ENCODE measurements at places on chromosomes 7 and 10.

GRCh38 chr7:8142477-8142876 lies 119.5 kb downstream of the ICA1 start:
- no peak for DNase-seq

- DNase-seq, result peak; percentile 24
Measured at GRCh38 chr10:23826421-23826820, 382.5 kb upstream of the KIAA1217 start.

DNA sequence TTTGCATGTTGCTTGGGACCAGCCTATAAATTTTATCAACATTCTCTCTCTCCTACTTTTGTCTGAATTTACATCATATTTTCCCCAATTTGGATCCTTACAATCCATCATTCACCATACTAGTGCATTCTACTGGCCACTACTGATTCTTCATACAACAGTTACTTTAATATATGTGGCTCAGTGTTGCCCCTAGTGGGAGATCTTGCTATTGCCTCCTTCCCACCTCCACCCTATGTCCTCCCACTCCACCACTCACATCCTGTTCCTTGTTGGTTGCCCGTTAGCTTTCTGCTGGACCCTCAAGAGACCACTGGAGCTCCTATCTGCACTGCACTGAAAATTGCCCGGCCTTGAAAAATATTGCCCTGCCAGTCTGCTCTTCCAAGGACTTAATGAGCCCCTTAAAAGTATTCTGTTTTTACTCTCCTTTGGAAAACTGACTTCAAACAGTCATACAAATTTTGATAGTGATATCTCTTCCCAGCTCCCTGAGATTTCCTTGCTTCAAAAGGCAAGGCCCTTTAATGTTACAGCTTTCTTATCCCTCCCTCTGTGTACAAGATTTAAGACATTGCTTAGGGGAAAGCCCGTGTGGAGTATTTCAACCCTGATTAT lies 243.2 kb upstream of the TMEM229A start:
- peak; percentile 34 for DNase-seq

GRCh38 chr7:96927131-96927530 lies 78.2 kb upstream of the DLX6 start:
- no peak for DNase-seq

DNA sequence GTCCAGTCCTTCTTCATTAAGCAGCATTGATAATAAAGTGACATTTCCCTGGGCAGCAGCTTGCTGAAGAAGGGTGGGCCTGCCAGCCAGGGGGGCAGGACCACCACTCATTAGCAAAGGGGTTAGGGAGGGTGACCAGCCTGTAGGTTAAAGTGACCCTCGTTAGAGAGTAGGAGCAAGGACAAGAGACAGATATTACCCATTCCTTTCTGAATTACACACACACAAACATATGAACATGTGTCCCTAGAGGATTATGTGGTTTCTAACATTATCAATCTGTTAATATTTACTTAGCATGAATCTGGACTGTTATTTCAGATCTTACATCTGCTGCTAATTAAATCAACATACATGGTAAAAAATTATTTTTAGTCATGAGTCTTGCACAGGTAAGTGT lies 88.9 kb downstream of the CTTNBP2 start:
- no peak for DNase-seq

DNA sequence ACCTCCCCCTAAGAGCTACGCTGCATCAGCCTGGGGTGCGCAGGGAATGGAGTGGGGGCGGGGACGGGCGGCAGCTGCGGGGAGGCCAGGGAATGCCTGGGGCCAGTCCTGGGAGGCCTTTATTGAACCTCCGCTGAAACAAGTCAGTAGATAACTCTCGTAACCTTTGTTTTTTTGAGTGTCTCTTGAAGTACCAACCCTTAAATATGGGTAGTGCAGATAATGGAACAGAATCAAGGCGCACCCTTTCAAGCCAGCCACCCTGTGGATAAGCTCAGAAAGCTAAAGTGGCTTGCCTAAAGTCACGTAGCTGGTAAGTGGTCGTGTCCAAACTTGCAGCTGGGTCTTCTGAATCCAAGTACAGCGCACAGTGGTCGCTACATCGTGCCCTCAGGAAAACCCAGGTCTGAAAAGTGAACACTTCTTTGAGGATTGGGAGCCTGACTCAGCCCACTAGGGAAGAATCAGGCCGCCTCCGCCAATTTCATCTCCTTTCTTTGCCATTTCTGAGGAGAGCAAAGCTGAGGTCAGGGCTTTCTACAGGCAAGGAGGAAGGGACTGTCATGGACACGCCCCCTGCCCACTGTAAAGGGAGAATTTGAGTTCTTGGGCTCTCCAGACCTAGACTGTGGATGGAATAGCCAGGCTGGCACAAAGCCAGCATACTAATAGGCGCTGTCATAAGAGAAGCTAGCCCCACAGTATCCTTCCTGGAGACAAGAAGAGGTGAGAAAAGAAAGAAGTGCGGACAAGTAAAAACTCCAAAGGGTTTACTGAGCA lies 3.2 kb upstream of the EGR2 start:
- no peak for DNase-seq

- DNase-seq, result no peak
Measured at GRCh38 chr10:61385231-61386001, 67.8 kb downstream of the TMEM26 start.

DNA sequence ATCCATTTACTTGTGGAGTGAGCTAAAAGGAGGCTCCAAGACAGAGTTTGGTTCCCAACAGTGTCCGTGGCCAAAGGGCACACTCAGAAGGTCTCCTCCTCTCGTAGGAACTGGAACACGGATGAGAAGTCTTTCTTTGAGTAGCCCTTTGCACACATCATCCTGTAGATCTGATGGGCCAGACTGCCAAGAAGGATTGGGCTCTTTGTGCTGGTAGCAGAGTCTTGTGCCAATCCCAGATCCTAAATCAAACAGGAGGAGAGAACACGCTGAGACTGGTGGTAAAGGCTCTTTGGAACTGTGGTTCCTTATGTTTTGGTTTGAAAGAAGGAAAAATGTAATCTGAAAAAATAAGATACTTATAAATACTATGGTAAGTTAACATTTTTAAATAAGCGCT lies 136.6 kb downstream of the HIBADH start:
- DNase-seq, result no peak

DNA sequence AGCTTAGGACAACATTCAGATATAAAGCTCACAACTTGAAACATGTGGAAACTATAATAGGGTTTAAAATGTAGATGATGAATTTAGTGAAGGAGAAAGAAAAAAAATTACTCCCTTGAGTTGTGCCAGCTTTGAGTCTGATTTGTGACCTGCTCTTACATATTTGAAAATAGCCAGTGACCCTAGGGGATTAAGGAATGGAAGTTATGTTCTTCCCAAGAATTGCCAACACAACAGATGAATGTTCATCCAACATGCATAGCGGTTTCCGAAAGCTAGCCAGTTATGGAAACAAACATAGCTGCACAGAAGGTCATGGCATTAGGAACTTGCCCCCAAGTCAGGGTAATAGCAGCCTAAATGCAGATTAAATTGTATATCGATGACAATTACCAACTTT lies 10.8 kb downstream of the TMEM196 start:
- DNase-seq, result no peak

GRCh38 chr10:22554461-22555182 lies 159.8 kb downstream of the PIP4K2A start:
- no peak for DNase-seq
